NCI-H1417 treated with DMSO at 0.1 percent for 48 hours (cell line): ENCODE measurements at places on chromosomes 1 and 21.

DNA sequence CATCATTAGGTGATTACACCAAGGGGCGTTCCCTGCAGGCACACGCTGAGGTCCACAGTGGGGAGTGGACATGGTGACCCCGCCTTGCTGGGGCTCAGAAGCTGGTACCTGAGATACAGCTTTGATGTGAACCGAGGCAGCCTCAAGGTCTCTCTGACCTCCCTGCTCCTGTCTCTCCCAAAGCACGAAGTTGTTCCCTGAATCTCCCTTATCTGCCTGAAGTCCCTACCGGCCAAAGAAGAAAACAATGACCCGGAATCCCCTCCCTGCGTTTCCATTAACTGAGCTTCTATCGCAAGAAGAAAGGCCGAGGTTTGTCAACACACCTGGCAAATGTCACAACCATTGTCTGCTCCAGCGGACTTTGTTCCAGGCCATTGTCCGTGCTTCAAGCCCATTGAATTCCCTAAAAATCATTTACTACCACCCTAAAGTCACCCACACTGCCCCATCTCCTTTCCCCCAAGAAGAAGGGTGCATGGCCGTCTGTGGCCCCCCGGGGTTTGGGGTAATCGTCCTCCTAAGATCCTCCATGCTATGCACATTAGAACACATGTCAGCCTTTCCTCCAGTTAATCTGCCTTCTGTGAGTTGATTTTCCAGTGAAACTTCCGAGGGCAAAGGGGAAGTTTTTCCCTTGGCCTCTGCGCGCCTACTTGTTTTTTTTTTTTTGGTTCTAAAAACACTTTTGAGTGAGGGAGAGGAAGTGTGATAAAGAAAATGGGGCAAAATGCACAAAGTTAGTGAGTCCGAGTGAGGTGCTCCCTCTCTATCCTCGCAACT lies 48.1 kb upstream of the COL18A1 start:
- no peak for DNase-seq

- DNase-seq = no peak
These were observed 60.8 kb upstream of the RALGPS2 start for GRCh38 chr1:178664278-178664677.

DNA sequence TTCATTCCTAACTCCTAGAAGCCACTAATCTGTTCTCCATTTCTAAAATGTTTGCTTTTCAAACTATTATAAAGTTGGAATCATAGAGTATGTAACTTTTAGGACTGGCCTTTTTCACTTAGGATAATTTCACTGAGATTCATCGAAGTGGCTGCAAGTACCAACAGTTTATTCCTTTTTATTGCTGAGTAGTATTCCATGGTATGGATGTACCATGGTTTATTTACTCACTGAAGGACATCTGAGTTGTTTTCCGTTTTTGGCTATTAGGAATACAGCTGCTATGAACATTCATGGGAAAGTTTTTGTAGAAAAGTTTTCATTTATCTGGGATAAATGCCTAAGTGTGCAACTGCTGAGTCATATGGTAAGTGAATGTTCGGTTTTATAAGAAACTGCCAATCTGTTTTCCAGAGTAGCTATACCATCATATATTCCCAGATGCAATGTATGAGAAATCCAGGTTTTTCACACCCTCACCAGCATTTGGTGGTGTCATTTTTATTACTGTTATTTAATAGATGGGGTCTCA lies 66.3 kb downstream of the SLC27A3 start:
- DNase-seq = no peak

DNA sequence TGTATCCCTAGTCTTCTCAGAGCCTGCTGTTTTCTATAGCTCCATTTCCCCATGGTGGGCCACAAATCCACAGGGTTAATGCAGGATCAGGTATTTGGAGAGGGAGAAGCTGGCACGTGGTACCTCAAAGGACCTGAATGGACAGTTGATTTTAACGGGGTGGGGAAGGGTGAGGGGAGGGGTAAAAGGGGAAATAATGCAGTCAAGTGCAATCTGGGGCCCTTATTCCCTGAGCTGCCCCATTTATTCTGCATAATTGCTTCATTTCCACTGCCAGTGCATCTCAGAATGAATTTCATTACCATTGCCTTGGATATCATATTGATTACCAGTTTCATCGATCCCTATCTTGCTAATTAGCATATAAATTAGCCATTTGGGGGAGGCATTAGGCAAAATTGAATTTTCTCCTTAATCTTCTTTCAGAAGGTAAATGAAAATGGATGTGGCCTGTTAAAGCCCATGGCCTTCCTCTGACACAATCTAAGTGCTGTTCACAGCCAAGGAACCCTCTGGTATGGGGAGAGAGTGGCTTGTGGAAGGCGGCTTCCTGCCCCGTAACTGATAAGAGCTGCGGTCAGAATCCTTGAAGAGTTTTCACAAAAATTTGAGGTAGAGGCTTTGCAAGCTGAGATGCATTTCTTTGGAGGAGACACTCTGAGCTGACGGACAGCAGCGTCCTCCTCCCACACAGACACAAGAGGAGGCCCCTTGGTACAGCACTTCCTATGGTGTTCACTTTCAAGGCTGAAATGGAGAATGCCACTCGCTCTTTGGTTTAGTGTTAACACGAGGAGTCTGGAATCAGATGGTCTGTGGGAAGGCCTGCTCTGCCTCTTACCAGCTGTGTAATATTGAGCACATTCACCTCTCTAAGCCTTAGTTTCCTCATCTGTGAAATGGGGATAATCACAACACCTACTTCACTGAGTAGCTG lies 34.4 kb downstream of the PHC2 start:
- DNase-seq = no peak

DNA sequence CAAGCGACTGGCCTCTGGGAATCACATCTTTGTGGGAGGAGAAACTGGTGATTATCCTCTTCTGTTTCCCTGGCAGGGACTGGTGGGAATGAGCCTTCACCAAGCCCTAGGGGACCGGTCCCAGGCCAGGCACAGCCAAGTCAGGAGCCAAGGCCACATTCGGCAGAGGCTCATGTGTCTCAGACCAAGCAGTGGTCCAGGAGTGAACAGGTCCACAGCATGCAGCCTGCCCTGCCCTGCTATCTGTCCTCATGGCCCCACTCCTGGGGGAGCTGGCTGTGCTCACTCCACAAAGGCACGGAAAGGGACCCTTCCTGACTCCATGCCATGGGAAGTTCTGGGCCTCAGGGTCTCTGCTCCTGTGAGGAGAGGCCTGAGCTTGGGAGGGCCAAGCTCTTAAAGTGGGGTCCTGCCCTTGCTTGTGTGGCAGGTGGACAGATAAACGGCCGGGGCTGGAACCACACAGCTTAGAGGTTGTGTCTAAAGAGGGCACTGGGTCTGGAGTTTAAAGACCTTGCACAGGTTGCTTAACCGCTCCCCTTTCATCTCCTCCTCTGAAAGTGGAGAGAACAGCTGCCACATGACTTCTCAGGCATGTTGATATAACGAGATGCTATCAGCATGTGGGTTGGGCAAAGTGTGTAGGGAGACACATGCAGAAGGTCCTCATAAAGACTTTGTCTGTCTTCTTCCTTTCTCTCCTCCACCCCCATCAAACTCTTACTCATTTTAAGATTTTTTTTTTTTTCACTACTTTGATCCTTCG lies 57.5 kb downstream of the CASQ2 start:
- DNase-seq = no peak

GRCh38 chr1:34055818-34056217 lies 109.2 kb downstream of the CSMD2 start:
- DNase-seq = no peak

GRCh38 chr1:206709772-206710459 lies 25.2 kb downstream of the MAPKAPK2 start:
- no peak for DNase-seq

- DNase-seq = no peak
These were observed 105.5 kb downstream of the NUF2 start for GRCh38 chr1:163427279-163427678.

DNA sequence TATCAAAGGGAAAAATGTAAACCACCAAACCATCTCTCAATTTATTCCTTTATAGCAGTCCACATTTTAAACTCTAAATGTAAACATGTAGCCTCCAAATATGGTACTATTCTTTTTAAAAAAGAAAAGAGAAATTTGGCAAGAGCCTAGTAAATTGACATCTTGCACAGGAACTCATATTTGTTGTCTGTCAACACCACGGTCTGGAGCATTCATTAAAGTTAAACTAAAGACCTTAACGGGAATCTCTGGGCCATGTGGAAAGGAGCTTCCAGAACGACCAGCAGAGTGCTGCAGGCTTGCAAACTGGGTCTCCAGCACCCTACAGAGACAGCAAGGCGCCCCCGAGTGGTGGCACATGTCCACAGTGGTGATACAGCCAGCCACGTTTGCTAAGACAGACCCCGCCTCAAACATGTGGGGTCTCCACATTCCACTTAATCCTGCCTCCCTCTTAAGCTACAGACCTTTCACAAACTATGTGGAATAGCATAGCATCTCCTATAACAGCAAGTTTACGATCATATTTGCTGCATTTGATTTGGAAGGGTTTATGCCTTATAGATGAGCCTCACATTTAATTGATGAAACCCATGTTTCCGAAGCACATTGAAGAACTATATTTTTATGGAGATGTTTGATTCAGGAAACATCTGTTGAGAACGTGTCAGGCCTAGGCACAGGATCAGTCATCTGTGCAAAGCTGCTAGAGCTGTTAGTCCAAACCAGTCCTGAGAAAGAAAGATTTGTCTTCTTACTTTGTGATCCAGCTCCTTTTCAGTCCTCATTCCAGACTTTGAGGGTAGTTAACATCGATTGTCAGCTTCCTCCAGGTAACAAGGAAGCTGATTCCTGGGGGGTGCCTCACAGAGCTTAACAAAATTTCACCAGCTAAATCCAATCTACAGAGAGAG lies 96.4 kb upstream of the BACE2 start:
- DNase-seq = no peak

- no peak for DNase-seq
These were observed 27.4 kb downstream of the RRP15 start for GRCh38 chr1:218312509-218312908.

GRCh38 chr1:6627841-6628545 lies 3.3 kb downstream of the THAP3 start:
- DNase-seq = no peak

GRCh38 chr1:112988367-112988766 lies 32.4 kb upstream of the SLC16A1 start:
- no peak for DNase-seq

DNA sequence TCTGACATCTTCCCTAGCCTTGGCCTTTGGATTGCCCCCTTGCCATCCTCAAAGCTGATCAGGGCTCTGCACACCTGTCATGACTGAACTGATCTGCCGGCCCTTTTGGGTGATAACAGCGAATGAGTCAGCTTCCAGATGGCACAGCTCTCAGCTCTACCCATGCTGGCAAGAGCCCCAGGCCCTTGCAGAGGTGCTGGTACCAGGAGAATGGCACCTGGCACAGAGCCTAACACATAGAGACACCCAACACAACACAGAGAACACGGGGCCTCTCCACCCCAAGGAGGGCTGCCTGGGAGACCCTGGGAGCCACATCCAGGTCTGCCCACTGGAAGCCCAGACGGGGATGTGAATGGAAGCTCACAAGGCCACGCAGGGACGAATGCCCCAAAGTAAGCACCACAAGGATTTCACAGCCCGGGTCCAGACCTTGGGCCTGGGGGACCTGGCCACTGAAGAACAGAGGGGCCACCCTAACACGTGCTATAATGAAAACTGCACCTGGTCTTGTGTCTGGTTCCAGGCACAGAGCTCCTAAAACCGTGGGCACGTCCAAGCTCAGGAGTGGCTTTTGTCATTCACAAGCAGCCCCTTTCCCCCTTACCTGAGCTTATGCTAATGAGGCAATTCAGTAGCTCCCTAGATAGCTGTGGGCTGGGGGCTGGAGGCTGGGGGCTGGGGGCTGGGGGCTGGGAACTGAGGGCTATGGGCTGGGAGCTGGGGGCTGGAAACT lies 160.5 kb downstream of the NPHP4 start:
- no peak for DNase-seq

DNA sequence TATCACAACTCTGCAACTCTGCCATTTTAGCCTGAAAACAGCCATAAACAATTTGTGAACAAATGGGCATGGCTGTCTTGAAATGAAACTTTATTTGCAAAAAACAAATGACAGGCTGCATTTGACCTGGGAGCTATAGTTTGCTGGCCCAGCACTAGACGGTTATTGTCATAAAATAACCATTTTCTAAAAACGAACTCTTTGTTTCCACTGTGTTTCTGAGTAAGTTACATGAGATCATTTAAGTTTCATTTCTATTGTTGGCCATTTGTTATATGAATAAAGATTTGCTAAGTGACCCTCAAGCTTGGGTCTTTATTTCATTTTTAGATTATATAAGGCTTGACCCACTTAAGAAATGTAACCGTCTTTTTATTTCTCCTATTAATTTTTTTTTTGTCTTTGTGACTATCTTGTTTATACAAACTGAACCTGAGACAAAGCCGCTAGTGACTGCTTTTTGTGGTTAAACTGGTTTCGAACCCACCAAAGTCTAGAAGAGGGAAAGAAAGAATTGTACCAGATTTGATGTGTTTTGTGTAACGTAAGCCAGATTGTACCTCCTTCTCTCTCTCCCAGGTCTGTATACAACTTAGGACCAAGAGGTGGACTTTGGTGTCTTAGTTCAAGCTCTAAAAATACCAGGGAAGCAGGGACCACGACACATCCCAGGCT lies 12.9 kb upstream of the KCNJ15 start:
- DNase-seq = no peak

DNA sequence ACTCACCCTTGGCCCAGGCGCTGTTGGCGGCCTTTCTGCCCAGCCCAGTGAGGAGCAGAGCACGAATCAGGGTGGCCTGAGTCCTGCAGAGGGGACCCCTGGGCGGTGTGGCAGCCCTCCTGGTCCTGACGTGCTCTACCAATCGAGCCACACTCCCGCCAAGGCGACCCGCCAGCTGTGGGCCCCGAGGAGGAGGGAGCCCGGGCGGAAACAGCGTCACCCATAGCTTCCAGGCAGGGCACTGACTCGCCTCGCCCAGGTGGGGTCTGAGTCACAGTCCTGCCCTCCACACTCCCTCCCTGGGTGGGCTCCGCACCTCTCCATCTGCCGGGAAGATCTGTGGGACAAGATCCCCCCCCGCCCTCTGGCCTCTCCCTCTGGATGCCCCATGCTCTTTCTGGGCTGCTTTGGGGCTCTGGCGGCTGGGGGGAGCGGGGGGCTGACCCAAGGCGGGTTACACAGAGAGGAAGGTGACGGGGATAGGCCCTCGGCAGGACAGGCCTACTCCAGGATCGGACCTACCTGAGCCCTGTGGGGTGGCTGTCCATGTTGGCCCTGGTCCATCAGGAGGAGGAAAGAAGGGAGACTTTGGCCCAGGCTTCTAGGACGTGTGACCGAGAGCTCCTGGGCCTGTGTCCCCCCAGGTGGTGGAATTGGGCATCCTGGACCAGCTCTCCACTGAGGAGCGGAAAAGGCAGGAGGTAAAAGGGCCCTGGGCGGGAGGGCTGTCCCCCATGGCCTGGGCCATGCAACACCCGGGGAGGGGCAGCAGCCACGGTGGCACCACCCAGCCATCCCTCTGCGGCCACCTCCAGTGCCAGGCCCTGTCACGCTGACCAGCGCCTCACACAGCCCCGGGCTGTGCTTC lies 14.0 kb downstream of the ARHGEF16 start:
- no peak for DNase-seq

- no peak for DNase-seq
These were observed 4.4 kb downstream of the IFI16 start for GRCh38 chr1:159014003-159014571.

DNA sequence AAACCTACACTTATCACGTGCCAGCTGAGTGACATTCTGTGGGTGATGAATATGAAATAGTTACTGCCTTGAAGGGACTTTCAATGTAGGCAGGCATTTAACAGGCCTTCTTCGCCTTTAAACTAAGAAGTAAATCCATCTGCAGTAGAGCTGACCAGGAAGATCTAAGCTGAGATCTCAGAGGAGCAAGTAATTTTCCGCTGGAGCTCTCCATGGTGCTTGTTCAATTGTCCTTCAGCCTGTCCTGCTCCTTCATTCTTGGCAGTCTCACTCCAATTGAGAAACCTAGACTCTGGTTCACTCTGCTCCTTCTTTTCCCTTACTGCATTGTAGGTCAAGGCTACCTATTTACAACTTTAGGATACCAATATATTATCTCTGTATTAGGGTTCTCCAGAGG lies 183.5 kb downstream of the HMCN1 start:
- no peak for DNase-seq
